ENCODE measurements at places on chromosomes 5 and 9.

DNA sequence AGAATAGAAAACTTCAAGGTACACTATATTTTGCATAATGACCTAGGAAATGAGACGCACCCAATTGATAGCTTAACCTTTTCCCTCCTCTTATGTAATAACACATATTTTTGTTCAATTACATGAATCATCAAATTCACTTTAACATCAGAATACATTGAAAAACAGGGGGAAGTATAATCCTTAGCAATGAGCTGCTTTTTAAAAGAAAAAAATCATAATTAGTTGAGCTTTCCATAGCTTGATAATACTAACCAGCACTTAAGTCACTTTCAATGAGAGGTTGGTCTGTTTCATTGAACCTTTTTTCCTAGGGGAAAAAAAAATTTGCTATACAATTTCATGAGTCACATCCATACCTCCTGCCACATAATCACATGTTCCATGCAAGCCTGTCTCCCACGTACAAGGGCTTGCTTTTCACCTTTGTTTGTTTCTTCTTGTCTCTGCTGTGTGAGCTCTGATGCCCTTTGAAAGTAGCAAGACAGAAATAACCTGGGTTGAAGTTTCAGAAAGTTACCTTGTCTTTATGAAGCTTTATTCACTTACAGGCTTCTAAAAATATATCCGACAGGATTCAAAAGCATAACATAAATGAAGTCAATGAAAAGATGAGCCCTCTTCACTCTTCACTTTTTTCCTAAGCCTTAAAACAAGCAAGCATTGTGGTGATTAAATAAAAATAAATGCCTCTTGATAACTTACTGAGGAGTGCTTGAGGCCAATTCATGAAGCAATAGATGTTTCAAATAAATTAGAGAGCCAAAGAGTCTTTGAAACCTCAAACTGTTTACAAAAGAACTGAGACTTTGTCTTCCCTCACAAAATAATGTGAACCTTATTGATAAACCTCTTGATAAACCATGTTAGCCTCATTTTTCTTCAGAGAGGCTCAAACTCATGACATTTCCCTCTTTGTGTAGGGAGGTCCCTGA is 108.5 kb downstream of the FEM1C start:
- DNase-seq: no peak

DNA sequence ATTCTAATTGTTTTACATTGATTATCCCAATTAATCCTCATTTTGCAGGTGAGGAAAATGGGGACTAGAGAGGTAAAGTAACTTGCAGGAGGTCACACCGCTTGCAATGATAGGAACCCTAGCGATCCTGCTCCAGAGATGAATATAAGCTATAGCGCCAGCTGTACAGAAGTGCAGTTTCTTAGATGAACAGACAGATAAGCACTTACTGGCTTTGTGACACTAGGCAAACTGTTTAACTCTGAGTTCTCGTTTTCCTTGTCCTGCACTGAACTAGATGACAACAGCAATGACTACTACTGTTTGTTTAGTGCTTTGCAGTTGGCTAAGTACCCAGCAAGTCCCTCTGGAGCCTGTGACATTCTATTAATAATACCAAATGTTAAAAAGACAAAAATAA is 11.1 kb downstream of the LHX6 start:
- DNase-seq: no peak

- no peak for DNase-seq
Measured at GRCh38 chr9:98970532-98971041, 26.9 kb downstream of the COL15A1 start.

GRCh38 chr5:136133922-136134379 is 1.3 kb downstream of the SMAD5 start:
- DNase-seq: no peak

- no peak for DNase-seq
Measured at GRCh38 chr9:129483415-129484351, 137.2 kb downstream of the C9orf50 start.

GRCh38 chr9:92507005-92507404 is 24.7 kb upstream of the ASPN start:
- DNase-seq: no peak

DNA sequence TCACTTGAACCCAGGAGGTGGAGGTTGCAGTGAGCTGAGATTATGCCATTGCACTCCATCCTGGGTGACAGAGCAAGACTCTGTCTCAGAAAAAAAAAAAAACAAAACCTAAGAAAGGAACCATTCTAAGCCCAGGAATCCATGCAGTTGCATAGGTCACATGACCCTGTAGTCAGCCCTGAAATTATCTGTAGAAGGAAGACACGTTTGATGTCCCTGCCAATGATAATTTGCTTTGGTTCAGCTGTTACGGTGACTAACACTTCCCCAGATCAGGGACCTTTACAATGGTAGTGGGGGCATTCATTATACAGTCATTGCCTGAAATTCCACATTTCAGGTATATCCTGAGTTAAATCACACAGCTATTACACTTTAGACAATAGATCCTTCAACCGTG is 50.5 kb downstream of the PRKACG start:
- DNase-seq: no peak

- DNase-seq: no peak
Measured at GRCh38 chr5:145903867-145904266, 31.1 kb upstream of the GRXCR2 start.

DNA sequence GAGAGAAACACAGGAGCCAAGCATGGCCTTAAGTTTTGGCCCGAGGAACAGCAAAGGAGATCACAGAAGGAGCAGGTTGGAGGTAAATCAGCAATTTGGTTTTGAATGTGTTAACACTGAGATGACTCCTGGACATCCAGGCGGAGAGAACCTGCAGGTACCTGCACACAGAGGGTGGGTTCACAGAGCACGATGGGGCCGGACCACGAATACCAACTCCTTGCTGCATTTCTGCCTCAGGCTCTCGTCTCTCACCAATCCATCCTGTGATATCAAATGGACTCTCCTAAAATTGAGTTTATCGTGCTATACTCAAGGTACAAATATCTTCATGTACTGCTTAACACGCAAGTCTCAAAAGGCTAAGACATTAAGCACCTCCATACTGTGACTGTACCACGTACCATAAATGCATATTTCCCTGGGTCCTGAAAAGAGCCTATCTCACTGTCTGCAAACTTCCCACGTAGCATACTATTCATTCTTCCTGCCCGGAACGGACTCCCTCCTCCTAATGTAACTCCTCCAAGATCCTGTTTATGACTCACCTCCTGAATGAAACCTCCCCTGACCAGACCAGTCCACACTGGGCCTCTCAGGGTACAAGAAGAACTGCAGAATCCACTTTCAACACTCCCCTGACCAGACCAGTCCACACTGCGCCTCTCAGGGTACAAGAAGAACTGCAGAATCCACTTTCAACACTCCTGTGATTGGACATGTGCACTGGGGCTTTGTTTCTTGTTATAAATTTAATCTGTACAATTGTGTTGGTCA is 380.8 kb upstream of the RFX3 start:
- DNase-seq: no peak

DNA sequence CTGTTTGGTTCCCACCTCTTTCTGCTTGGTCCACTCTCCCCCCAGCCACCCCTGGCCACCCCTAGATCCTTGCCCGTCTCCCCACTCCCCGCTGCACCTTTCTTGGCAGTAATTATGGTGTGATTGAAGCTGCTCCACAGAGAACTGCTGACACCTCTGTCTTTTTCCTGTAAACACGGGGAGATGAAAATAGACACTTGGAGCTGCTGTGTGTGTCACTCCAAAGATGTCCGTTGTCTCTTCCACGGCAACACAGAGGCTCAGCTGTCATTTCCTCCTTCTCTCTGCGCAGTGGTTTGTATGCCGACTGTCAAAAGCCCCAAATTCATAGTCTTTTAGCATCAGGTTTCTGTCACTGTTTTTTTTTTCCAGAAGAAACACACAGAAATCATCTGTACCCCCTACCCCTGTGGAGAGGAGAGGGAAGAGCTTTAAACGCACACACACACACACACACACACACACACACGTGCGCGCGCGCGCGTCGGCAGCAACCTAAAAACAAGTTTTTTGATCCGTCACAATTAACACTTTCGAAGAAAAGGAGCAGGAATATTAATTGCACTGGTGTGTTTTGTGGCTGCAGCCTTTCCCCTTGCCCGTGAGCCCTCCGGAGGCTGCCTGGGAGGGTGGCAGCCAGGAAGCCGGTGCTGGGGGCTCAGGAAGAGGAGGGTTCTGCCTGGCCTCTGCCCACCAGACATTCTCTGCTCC is 39.8 kb downstream of the ASS1 start:
- no peak for DNase-seq

DNA sequence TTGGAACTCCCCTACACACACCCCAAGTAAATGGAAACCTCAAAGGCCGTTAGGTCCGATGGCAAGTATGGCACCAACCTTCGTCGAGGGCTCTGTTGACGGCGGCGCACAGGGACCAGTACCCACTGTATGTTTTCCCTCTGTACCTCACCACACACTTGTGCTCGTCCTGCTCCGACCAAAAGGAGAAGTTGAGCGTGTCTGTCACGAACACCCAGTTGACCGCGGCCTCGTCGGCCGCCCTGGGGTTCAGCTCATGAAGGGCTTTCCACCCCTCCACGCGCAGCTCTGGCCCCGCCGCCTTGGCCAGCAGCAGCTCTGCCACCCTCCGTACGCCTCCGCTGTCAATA is 24.0 kb downstream of the HNRNPK start:
- DNase-seq: peak; percentile 42

DNA sequence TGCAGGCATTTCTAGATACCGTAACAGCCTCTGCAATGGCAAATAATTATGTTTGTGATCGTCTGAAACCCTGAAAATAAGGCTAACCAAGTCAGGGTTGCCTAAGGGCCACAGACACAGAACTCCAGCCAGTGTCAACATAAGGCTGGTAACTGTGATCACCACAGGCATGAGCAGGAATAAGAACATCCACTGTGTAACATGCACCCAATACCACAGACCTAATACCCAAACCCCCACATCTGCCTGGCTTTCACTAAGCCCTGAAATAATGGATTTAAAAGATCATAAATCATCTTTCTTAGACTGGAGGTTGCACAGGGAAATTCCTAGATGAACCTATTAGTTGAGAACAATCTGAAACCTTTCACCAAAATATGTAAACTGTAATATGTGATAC is 394.5 kb downstream of the NFIB start:
- DNase-seq: no peak

DNA sequence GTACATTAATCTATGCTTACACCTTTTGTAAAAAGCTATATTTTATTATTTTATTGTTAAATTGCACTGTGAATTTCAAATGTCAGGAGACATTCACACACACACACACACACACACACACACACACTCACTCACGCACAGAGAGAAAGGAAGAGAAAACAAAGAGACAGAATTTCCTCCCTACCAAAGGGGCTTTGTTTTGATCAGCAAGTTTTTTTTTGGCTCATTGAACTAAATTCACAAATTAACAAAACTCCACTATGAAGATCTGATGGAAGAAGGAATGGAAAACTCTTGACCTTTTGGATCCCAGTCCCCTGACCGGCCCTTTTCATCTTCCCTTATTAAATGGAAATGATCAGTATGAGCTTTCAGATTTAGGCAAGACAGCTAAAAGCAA is 161.2 kb downstream of the PDE4D start:
- no peak for DNase-seq

DNA sequence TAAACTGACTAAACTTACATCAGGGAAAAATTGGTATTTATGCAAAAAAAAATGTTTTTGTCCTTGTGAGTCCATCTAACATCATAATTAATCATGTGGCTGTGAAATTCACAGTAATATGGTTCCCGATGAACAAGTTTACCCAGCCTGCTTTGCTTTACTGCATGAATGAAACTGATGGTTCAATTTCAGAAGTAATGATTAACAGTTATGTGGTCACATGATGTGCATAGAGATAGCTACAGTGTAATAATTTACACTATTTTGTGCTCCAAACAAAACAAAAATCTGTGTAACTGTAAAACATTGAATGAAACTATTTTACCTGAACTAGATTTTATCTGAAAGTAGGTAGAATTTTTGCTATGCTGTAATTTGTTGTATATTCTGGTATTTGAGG is 16.6 kb upstream of the SRP19 start:
- no peak for DNase-seq

DNA sequence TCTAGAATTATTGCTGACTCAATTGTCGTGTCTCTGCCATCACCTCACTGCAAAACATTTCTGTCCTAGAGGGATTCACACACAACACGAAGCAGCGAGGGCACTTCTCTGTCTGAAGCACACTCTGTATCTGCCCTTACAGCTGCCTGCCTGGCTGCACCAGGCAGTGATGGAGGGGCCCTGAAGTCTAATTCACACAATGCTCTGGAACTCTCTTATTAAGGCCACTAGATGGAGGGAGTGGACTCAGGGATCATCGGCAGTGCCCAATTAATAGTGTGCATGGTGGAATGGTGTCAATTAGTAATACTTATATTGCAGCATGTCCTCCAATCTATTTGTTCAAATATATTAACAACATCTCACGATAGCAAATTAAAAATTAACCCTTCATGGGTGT is 157.5 kb upstream of the MAP1B start:
- no peak for DNase-seq

DNA sequence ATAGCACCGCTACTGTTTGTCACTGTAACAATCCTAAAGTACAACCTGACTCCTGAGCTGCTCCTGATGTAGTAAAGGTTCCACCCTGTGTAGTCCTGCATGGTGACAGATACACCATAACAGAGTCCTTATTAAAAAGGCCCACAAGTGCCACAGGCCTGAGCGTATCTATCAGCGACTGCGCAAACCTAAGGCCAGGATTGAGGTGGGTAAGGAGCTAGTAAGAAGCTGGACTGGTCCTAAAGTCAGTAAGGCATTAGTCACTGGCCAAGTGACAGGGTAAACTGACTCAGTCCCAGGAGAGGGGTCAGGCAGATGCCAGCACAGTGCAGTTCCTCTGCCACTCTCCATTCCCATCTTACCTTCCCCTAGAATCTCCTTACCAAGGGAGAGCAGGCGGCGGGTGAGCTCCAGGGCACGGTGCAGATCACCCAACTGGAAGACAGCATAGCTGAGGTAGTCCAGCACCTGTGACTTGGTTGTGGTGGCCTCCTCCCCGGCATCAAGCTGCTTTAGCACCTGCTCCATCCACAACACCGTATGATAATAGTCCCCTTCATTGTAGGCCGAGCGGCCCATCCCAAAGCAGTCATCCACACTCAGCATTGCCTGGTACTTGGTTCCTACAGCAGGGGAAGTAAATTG is 17.6 kb downstream of the P4HA2 start:
- DNase-seq: no peak

- DNase-seq: peak; percentile 62
Measured at GRCh38 chr9:6931913-6932312, 174.1 kb downstream of the KDM4C start.

GRCh38 chr5:1728846-1729245 is 70.8 kb downstream of the MRPL36 start:
- DNase-seq: no peak

GRCh38 chr5:35518104-35518503 is 99.6 kb upstream of the SPEF2 start:
- DNase-seq: no peak

DNA sequence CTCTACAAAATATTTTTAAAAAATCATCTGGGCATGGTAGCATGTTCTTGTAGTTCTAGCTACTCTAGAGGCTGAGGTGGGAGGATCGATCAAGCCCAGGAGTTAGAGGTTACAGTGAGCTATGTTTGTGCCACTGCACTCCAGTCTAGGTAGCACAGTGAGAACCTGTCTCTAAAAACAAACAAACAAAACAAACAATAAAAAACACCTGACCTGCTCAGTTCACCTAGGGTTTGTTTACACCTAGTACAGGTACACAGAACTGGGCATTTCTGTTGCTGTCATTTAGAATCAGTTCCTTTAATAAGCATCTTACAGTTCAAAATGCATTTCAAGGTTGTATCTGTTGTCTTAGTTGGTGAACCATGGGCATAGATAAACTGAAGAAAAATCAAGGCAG is 95.3 kb downstream of the MEGF10 start:
- DNase-seq: no peak

GRCh38 chr5:151344088-151344487 is 3.3 kb downstream of the SLC36A2 start:
- no peak for DNase-seq

Measured in activated CD4-positive, alpha-beta T cell treated with anti-CD3 and anti-CD28 coated beads for 48 hours (primary cell).